ENCODE measurements at places on chromosomes 11 and 22.

- DNase-seq, result no peak
Measured at GRCh38 chr22:48376428-48376827, 1451.2 kb downstream of the BRD1 start.

DNA sequence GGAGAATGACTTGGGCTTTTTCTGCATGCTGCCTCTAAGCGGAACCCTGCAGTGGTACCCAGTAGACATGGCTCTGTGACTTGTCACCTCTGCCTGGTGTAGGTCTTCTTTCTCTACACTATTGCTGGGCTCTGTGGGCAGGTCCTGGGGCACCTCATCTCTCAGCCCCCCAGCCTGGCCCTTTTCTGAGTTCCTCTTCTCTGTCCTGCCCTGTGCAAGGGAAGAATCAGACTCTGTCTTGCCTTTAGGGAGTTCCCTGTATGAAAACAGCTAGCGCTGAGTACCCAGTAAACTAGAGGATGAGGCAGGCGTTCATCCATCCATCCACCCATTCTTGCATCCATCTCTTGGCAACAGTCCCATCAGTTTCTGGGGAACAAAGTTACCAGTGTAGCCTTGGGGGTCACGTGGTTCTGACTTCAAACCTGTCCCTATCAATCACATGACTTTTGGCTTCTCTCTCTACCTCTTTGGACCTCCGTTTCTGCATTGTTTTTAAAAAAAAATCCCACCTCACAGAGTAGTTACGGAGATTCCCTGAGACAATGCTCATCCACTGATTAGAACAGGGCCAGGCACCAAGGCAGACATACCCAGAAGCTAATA is 86.4 kb upstream of the WNT11 start:
- no peak for DNase-seq

- peak; percentile 4 for DNase-seq
Measured at GRCh38 chr11:124108156-124108555, 7.1 kb upstream of the VWA5A start.

- DNase-seq, result no peak
Measured at GRCh38 chr11:44746894-44747293, 20.1 kb downstream of the TSPAN18 start.

DNA sequence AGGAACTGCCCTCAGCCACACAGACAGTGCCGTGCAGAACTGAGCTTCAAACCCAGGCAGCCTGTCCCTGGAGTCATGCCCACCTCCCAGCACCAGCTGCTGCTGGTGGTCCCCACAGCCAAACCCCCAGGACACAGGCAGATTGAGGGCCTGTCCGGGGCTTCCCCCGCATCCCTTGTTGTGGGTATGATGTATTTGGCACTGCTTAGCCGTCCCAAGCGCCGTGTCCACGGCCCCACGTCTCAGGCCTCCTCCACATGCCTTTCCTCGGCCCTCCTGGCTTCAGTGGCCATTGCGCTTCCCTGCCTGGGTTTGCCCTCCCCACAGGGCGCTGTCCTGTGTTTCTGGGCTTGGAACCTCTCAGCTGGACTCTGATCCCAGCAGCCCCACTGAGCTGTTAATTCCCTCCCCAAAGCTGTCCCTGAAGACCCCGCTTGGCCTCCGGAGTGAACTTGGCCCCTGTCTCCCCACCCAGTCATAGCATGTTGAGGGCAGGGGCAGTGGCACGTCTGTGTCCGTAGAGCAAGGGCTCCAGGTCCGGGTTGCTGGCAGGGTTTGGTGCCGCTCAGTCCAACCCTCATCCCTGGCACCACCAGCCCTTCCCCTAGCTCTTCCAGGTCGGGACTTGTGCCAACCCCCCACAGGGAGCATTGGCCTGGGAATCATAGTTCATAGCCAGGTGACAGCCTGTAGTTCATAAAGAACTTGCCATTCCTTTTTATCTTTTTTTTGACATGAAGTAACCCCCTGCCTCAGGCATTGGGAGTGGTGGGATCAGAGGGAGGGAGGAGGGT is 34.5 kb upstream of the TEF start:
- no peak for DNase-seq

- DNase-seq, result no peak
Measured at GRCh38 chr11:104098132-104098531, 61.7 kb downstream of the DDI1 start.

DNA sequence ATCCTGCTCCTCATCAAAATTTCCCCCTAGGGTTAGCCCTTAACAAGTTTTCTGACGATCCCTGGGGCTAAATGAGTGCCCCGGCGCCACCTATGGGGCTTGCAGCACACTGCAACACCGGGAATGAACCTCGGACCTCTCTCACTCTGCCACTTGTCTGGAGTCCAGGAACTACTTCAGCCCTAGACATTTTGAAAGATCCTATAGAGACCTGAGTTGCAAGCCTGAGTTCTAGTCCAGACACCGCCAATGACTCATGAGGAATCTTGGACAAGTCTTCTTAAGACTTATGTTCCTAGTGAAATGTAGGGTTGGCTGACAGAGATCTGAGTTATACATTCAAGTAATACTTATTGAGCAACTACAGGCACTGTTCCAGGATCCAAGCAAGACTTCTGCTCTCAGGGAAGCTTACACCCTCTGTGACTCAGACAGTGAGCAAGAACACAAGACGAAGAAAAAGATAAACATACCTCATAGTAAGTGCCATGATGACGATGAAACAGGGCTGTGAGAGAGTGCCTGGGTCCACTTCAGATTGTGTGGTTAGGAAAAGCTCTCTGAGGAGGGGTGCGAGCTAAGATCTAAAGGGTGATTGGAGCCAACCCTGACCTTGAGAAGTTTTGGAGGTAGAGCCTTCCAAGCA is 10.2 kb upstream of the STK33 start:
- peak; percentile 100 for DNase-seq

DNA sequence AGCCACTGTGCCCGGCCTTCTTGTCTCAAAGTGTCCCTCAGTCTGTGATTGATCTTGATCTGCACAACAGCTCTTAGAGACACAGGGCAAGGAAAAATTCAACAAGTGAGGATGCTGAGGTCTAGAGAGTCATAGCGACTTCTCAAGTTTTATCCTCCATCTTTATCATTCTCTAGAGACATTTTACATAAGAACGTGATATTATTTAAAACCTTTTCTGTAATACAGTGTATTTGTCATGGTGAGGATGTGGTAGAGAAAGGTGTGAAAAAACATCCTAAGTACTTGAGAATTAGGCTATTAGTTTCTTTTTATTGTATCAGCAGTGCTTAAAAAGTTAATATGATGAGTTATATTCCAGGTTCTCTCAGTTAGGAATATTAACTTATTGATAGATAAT is 50.2 kb downstream of the EMSY start:
- DNase-seq, result no peak

DNA sequence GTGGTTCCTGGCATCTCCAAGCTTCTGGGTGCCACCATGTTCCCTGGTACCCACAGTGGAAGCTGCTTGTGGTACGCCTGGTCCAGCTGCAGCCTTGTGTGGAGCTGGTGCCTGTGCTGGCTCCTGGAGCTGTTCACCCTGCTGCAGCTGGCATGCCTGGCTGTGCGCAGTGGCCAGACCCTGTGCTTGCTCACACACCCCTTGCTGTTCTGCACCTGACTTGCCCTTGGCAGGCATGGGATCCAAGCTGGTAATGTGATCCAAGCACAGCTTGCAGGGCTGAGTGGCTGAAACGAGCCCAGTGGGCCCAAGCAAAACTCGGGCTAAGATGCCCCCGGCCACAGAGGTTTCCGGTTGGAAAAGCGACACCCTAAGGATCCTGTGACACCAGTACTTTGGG is 104.7 kb upstream of the CLMP start:
- DNase-seq, result no peak

DNA sequence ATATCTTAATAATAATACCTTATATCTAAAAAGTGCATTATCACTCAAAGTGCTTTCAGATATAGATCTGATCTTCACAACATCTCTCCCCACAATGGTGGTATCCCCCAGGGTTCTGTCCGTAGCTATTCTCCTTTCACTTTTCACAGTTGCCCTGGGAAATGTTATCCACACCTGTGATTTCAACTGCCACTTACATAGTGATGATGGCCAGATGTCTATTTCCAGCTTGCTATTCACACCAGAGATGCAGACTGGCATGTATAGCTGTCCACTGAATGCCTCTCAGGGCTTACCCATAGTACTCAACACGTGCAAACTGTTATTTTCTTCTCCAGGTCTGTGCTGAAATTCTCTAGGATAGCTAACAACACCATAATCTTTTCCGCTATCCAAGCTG is 724.7 kb downstream of the DLG2 start:
- DNase-seq, result no peak

Measured in EH (cell line).